ENCODE measurements at places on chromosomes 2 and 18. TPM values are rescaled to one million over a fixed set of nuclear protein-coding genes. Genes with fewer than 3 reads are reported as not detected.

Gene HOXD4
- total RNA-seq: 5.5 TPM

Gene NAT8
- not detected for total RNA-seq

DNA sequence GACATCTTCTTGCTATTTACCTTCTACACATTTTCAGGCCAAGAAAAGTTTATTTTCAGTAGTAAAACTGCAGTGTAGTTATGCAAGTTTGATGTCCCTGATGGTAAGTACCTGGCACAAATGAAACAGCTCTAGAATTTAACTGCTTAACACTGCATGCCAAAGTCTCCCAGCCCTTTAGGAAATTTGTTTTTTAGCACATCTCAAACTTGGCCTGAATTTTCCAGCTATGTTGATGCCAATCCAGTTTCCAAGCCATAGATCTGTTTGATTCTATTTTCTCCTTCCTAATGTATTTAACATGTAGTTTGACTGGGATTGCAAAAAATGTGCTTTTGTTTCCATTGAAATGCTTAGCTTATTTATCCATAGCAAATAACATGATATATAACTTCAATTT lies 29.3 kb upstream of the ZNF385B start:
- no peak for DNase-seq

DNA sequence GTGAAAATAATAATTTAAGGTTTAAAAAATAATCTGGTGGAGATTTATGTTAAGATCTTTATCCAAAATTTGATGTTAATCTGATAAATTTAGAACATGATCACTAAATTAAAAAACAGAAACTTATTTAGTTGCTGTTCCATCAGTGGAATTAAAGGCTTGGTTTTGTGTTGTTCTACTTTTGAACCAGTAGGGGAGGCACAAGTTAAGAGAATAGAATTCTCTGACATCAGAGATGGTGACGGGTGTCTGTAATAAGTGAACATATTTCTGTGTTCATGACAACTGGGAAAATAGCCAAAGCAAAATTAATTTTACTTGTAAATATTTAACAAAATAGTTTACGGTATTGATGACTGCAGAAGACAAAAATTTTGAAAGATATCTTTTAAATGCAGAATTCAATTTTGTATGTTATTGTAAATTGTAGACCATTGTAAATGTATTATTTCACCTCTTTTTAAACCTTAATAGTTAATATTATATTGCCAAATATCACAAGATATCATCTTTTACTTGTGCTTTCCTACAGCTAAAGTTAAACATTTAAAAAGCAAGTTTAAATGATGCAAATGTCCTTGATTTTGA lies 106.0 kb downstream of the UBR3 start:
- DNase-seq: peak; percentile 48

- peak; percentile 77 for DNase-seq
Measured at GRCh38 chr2:217996361-217996760, 6.4 kb downstream of the TNS1 start.

Gene LDLRAD4
- 0.97 TPM for total RNA-seq
